ENCODE measurements at places on chromosomes 12 and 14. TPM values are rescaled to one million over a fixed set of nuclear protein-coding genes. Genes with fewer than 3 reads are reported as not detected.

The CMKLR1 gene
- 0.14 TPM for total RNA-seq

The MCRS1 gene
- 47.2 TPM for total RNA-seq

The GNB3 gene
- total RNA-seq = 0.92 TPM

The KRT77 gene
- not detected for total RNA-seq

The REM2 gene
- total RNA-seq = 0.14 TPM

The FGD4 gene
- total RNA-seq = 6.0 TPM

The RNASE3 gene
- not detected for total RNA-seq

The MMP14 gene
- total RNA-seq = 348 TPM

The DPPA3 gene
- not detected for total RNA-seq

The CFAP251 gene
- total RNA-seq = 3.3 TPM

The PELI2 gene
- 16.6 TPM for total RNA-seq

The AQP5 gene
- total RNA-seq = 0.09 TPM

The CPNE6 gene
- not detected for total RNA-seq

The ACOT6 gene
- total RNA-seq = not detected

The MSRB3 gene
- 43.9 TPM for total RNA-seq

The NDRG2 gene
- total RNA-seq = not detected
